ENCODE measurements at places on chromosomes 13 and 19. TPM values are rescaled to one million over a fixed set of nuclear protein-coding genes. Genes with fewer than 3 reads are reported as not detected.

DNA sequence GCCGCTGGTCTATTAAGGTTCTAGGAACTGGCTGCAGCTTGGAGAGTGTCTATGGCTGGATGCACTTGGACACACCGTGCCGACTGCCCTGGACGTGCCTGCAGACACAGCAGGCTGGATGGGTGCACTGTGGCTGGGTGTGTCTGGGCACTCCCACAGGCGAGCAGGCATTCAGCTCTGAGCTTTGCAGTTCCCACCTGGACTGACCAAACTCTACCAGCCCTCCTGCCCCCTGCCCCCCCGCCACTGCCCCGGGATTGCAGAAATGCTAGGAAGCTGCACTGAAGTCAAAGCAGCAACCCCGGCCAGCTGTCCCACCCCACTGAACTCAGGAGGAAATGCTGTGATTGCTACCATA lies 7.0 kb upstream of the LRP3 start:
- peaks cover 14% of the 10 kb centered on the region for H3K27me3 ChIP-seq
- no peak for DNase-seq
- H3K4me1 ChIP-seq = peaks cover 3% of the 10 kb centered on the region
- no peak overlapping the region for H3K27ac ChIP-seq

DNA sequence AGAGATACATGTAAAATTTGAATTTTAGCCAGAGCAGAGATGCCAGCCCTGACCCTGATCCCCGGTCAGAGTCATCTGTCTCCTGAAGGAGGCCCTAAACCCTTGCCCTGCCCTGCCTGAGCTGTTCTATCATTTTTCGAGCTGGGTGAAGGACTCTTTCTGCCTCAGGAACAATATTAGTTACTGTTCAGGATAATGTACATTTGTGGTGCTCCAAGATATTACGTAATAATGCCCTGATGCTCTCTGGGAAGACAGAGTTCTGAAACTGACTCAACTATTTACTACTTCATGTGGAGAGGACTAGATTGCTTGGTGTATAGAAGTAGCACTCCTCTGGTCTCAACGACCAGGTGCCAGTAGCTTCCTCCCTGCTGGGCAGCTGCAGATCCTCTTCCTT lies 37.9 kb upstream of the UBL3 start:
- H3K27ac ChIP-seq = no peak overlapping the region
- DNase-seq = no peak
- H3K4me3 ChIP-seq = no peak overlapping the region
- no peaks in the 10 kb centered on the region for H3K27me3 ChIP-seq
- no peaks in the 10 kb centered on the region for H3K36me3 ChIP-seq

The ZNF91 gene
- total RNA-seq = 25.3 TPM

GRCh38 chr13:72983085-72983768 lies 75.6 kb upstream of the KLF5 start:
- H3K27ac ChIP-seq = no peak overlapping the region
- H3K4me1 ChIP-seq = no peaks in the 10 kb centered on the region
- peaks cover 2% of the 10 kb centered on the region for H3K36me3 ChIP-seq
- H3K4me3 ChIP-seq = no peak overlapping the region

The MZF1 gene
- 10.0 TPM for total RNA-seq

The GARIN5A gene
- total RNA-seq = 0.90 TPM

- H3K4me1 ChIP-seq = no peaks in the 10 kb centered on the region
- no peak for DNase-seq
- no peak overlapping the region for H3K4me3 ChIP-seq
- no peak overlapping the region for H3K27ac ChIP-seq
These were observed 174.2 kb downstream of the KCNRG start for GRCh38 chr13:50189450-50189849.

DNA sequence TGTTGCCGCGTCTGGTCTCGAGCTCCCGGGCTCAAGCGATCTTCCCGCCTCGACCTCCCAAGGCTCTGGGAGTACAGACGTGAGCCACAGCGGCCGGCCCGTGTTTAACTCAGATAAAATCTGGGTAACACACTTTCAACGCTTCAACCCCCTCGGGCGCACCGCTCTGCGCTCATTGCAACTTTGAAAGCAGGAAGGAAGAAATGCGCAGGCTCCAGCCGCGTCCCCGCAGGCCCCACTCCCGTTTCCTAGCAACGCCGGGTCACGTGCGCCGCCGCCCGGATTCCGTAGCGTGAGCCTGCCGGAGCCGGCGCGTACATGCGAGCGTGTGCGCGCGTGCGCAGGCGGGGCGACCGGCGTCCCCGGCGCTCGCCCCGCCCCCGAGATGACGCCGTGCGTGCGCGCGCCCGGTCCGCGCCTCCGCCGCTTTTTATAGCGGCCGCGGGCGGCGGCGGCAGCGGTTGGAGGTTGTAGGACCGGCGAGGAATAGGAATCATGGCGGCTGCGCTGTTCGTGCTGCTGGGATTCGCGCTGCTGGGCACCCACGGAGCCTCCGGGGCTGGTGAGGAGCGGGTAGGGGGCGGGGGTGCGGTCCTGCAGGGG lies at the start of gene BSG:
Gene BSG, plus strand, starts transcription at position 457 of the 603 bp plus-strand sequence. Its CDS starts 39 bp downstream, at position 496.
- peak within 1 kb of the TSS; percentile 92 for H3K4me3 ChIP-seq
- H3K4me1 ChIP-seq = peaks cover 21% of the 10 kb centered on the region
- DNase-seq = peak; percentile 100
- peaks cover 4% of the 10 kb centered on the region for H3K27me3 ChIP-seq
- H3K27ac ChIP-seq = peak within 1 kb of the TSS; percentile 94
- H3K36me3 ChIP-seq = peaks cover 4% of the 10 kb centered on the region

- no peaks in the 10 kb centered on the region for H3K27me3 ChIP-seq
- DNase-seq = no peak
These were observed 14.5 kb downstream of the FUZ start for GRCh38 chr19:49798574-49798973.
